ENCODE measurements at places on chromosomes 5 and 9. TPM values are rescaled to one million over a fixed set of nuclear protein-coding genes. Genes with fewer than 3 reads are reported as not detected.

The OLFM1 gene
- total RNA-seq = 10.5 TPM

The TGFBI gene
- 1,755 TPM for total RNA-seq

The C6 gene
- total RNA-seq = not detected

The GLRA1 gene
- total RNA-seq = not detected

The FRMPD1 gene
- 0.04 TPM for total RNA-seq

All from A549 treated with dexamethasone at 1 μM for 4 hours (cell line).